ENCODE measurements at places on chromosomes 7 and 10. TPM values are rescaled to one million over a fixed set of nuclear protein-coding genes. Genes with fewer than 3 reads are reported as not detected.

The CYP2E1 gene
- polyA plus RNA-seq = 18.1 TPM

The CDK5 gene
- polyA plus RNA-seq = 94.3 TPM

The RNF32 gene
- 3.7 TPM for polyA plus RNA-seq

The CYP3A7 gene
- polyA plus RNA-seq = 0.66 TPM

The IFIT1B gene
- polyA plus RNA-seq = not detected

The ZNF239 gene
- 10.5 TPM for polyA plus RNA-seq

The PRSS37 gene
- polyA plus RNA-seq = 0.45 TPM

The FRA10AC1 gene
- 35.7 TPM for polyA plus RNA-seq

The PON3 gene
- polyA plus RNA-seq = 4.3 TPM

The IDE gene
- polyA plus RNA-seq = 16.5 TPM

The OTUD1 gene
- polyA plus RNA-seq = 9.8 TPM

The PVRIG gene
- 11.6 TPM for polyA plus RNA-seq

The AKR1B15 gene
- 0.24 TPM for polyA plus RNA-seq

The KCNMA1 gene
- polyA plus RNA-seq = 39.8 TPM

The SMKR1 gene
- 19.0 TPM for polyA plus RNA-seq

The PTPRN2 gene
- 69.9 TPM for polyA plus RNA-seq

The CPED1 gene
- 4.7 TPM for polyA plus RNA-seq

The MBL2 gene
- not detected for polyA plus RNA-seq

The DRGX gene
- 62.2 TPM for polyA plus RNA-seq

The CUEDC2 gene
- polyA plus RNA-seq = 154 TPM

The TAS2R60 gene
- polyA plus RNA-seq = not detected

The C10orf143 gene
- polyA plus RNA-seq = 4.5 TPM

The PLXDC2 gene
- polyA plus RNA-seq = 30.6 TPM

The URGCP gene
- 36.8 TPM for polyA plus RNA-seq

The ADAMTS14 gene
- 4.7 TPM for polyA plus RNA-seq

The SPDYE6 gene
- not detected for polyA plus RNA-seq

The LIMK1 gene
- 81.5 TPM for polyA plus RNA-seq

The LIPN gene
- polyA plus RNA-seq = not detected

The LRIT1 gene
- not detected for polyA plus RNA-seq

The GIMAP1 gene
- 3.0 TPM for polyA plus RNA-seq

The EEF1AKMT2 gene
- 44.1 TPM for polyA plus RNA-seq

All from spinal cord (tissue), 10 donors.